ENCODE measurements at places on chromosomes 4 and X.

- DNase-seq, result no peak
Observed at GRCh38 chr4:89110541-89110985, 770 bp upstream of the TIGD2 start.

GRCh38 chr4:123675567-123675966 is 279.0 kb downstream of the SPRY1 start:
- DNase-seq, result no peak

DNA sequence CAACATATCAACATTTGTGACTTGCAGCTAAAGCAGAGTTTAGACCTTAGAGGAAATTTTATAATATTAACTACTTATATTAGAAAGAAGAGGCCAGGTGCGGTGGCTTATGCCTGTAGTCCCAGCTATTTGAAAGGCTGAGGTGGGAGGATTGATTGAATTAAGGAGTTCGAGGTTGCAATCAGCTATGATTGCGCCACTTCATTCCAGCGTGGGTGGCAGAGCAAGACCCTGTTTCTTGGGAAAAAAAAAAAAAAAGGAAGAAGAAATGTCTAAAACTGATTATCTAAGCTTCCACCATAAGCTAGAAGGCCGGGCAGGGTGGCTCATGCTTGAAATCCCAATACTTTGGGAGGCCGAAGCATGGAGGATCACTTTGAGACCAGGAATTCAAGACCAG is 42.0 kb upstream of the USP9X start:
- DNase-seq, result no peak

GRCh38 chr4:84792366-84793301 is 173.9 kb downstream of the WDFY3 start:
- DNase-seq, result peak; percentile 39

- DNase-seq, result no peak
Observed at GRCh38 chr4:176385601-176386000, 65.8 kb downstream of the SPCS3 start.

DNA sequence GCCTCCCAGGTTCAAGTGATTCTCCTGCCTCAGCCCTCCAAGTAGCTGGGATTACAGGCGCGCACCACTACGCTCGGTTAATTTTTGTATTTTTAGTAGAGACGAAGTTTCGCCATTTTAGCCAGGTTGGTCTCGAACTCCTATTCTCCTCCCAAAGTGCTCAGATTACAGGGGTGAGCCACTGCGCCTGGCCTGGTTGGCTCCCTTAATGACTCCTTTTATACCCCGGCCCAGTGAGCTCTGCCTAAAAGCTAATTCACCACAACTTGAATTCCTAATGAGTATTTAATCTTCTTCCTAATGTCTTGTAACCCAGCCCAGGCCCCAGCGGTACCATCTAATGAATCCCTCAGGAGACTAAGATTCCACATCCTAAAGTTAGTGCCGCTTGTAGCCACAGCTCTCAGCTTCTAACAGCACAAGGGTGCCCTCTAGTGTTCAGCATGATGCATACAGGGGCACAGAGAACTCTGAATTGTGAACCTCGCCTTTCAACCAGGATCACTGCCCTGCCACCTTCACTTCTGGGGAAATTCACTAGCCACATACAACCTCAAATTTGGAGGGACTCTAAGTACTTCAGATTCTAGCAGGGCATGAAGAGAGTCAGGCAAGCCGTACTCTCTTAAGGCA is 89.5 kb downstream of the OR13H1 start:
- peak; percentile 63 for DNase-seq

- DNase-seq, result no peak
Observed at GRCh38 chrX:137313627-137314026, 252.3 kb upstream of the ZIC3 start.

- no peak for DNase-seq
Observed at GRCh38 chrX:11427453-11428071, 134.3 kb downstream of the AMELX start.

DNA sequence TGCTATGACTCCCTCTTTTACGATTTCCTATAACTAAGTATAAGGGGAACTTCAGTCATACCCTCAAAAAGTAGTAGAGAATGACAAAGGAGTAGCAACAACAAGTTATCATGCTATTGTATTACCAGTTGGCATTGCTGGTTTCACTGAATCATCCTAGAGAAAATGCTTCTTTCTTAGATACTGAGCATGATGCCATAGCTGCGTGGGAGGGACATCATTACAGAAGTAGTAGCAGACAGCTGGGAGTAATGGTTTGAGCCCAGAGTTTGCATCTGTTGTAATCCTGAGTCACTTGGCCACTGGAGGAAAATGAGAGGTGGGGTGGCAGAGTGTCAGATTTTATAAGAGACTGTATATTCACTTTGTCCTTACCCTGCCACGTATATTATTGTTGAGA is 38.6 kb downstream of the MTMR1 start:
- peak; percentile 88 for DNase-seq

- peak; percentile 6 for DNase-seq
Observed at GRCh38 chr4:149311076-149311475, 504.6 kb downstream of the IQCM start.

DNA sequence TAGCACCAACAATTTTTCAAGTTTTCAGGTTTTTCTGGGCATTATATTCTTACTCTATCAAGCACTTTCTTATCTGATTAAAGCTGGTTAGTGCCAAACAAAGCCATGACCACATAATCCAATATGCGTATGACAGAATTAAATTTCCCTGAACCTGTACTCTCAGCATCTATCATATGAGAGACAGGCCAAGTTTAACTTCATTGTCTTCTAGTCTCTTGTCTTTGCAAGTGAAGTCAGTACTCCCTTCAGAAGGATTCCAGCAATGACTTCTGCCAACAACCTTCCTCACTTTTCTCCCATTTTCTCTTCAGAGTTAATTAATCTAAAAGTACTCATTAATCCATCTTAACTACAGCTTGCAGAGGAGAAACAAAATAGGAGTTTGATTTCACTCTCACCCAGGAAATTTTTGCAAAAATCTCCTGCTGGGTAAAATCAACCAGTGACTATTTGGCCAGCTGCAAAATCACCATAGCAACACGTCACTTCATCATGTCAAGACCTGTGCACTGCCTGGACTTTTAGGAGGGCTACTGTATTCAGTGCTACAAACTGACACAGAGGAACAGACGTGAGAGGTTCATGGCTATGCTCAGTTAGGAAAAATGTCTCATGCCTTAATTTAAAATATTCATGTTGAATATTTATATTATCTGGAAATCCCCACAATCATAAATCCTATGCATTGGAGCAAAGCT is 208.4 kb downstream of the ANTXR2 start:
- no peak for DNase-seq

DNA sequence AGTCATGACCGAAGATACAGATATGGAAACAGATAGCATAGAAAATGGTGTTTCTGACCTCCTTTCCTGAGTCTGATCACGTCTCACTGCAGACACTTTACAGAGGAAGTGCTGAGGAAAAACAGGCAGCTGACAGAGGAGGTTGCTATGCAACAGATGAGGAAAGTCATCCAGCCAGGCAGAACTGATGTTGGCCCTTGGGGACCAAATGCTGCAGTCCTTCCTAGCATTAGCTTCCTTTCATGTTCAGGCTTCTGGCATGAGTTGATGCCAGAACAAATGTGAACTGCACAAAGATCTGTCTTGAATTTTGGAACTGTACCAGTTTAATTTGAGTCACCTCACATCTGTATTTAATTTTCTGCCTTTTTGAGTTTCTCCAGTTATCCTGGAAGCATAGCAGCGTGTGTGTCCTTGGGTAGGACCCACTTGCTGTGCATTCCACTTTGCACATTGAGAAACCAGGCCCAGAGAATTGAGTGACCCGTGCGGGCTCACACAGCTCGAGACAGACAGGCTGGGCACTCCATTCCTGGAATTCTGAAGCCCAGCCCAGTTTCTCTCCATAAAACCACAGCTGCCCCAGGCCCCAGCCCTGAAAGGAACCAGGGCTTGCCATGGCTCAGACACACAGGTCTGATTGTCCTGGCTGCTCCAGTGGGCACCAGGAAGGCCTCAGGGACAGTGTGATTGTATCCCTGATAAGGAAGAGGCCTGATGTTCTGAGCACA is 1.4 kb upstream of the MAGED1 start:
- peak; percentile 46 for DNase-seq

DNA sequence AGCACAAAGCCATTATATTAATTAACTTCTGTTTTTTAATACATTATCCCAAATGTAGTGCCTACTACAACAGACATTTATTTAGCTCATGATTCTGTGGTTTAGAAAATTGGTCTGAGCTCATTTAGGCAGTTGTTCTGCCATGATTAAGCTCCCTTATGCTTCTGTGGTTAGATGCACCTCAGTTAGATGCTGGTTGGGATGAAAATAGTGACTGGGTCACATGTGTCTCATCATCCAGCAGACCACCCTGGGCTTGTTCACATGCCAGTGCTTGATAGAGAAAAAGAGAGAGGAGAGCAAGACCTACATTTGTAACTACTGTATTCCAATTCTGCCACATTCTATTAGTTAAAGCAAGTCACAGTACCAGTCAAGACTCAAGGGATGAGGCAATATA is 376.4 kb upstream of the GNPDA2 start:
- no peak for DNase-seq

GRCh38 chr4:77155631-77156452 is 1.2 kb upstream of the CCNG2 start:
- no peak for DNase-seq

DNA sequence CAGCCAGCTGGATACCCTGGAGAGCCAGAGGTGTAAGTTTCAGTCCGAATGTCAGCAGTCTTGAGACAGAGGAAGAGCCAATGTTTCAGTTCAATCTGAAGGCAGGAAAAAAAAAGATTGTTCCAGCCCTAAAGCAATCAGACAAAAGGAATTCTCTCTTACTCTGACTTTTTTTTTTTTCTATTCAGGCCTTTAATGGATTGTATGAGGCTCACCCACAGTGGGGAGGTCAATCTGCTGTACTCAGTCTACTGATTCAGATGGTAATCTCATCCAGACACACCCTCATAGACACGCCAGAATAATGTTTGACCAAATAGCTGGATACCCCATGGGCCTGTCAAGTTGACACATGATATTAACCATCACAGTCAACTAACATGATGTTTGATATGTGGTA is 51.9 kb downstream of the TEX13A start:
- DNase-seq, result no peak
